ENCODE measurements at places on chromosomes 7 and 10.

GRCh38 chr10:73576178-73576889 lies 14.8 kb downstream of the USP54 start:
- no peak for DNase-seq

- no peak for DNase-seq
Observed at GRCh38 chr7:98249106-98249505, 2.9 kb downstream of the TECPR1 start.

DNA sequence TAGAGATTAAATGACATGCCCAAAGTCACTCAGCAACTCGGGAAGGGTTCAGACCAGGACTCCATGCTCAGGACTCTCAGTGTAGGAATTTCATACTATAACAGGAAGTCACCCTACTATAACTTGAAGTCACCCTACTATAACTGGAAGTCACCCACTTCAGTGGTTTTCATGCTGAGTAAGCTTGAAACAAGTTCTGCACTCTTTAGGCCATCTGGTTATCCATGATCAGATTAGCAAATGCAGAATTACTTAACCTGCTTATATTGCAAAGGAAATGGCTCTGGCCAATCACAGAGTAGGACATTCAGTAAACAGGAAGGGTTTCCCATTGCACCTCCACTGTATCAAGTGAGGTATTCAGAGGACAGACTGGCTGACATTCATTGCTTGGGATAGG lies 1240.4 kb downstream of the GATA3 start:
- DNase-seq: no peak

- DNase-seq: no peak
Observed at GRCh38 chr7:122306320-122307227, 2.0 kb upstream of the FEZF1 start.

- no peak for DNase-seq
Observed at GRCh38 chr10:52400562-52400961, 86.5 kb downstream of the DKK1 start.

DNA sequence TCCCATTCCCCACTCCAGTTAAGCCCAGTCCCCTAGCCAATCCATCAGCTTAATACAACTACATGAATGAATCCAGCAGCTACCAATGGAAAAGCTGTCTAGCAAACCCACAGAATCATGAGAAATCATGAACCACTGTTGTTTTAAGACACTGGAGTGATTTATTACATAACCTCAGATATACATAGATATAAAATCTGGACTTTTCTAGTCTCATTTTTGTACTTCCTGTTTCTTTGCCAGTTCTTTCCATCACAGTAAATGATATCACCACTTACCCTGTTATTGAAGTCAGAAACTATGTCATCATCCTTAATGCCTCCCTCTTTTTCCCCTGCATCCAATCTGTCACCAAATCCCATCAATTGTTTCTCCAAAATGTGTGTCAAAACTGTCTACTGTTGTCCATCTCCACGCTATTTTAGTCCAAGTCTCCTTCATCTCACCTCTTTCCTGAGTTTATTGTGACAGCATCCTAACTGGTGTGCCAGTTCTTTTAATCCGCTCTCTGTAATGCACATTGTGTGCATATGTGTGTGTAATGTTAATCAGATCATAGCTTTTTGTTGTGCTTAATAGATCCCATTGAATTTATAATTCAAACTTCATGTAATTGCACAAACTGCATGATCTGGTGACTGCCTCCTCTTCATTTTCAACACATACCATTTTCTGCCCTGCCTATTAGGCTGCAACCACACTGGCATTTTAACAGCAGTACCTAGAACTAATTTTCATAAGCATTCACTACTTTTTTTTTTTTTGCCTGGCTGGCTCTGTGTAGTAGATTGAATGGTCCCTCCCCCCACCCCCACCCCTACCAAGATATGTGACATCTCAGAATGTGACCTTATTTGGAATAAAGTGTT lies 56.0 kb downstream of the MKLN1 start:
- DNase-seq: no peak

GRCh38 chr10:122261584-122261983 lies 9.5 kb upstream of the BTBD16 start:
- no peak for DNase-seq

- no peak for DNase-seq
Observed at GRCh38 chr7:112556633-112557032, 75.8 kb downstream of the LSMEM1 start.

DNA sequence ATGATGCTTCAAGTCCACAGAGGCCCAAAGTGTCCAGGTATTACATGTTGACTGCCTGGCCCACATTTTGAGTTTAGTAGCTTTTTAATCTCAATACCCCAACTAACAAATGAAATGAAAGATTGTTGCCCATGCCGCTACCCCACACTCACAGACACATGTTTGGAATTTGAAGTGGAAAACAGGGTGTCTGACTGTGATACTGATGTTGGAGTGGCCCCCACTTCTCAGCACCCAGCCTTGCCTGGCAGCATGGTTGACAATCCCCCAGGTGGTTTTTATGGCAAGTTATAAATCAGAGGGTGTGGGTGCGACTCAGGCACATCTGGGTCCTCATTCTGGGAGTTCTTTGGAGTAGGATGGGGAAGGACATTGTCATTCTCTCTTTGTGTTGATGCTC lies 314.7 kb upstream of the ZNF32 start:
- DNase-seq: no peak

- DNase-seq: no peak
Observed at GRCh38 chr7:138316421-138317043, 143.5 kb upstream of the TRIM24 start.

DNA sequence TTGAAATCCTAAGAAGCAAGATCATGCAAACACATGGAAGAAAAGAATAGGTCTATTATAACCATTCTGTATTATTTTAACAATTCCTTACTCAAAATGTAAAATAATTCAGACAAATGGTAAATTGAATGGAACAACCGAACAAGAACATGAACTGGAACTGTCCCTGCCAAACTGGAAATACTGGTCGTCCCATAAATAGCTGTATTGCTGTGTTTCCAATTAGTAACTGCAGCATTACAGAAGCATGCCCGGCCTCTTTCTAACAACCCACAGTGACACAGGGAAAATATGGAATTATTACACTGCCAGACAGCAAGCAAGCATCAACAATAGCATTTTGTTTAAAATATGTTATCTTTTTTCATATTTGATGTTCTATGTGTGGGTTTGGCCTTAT lies 1138.5 kb upstream of the PHF14 start:
- DNase-seq: no peak

GRCh38 chr10:21985541-21985940 lies 18.0 kb downstream of the DNAJC1 start:
- DNase-seq: no peak

GRCh38 chr10:75265856-75266255 lies 30.1 kb upstream of the COMTD1 start:
- no peak for DNase-seq

- no peak for DNase-seq
Observed at GRCh38 chr10:51272555-51272954, 198.3 kb downstream of the PRKG1 start.

DNA sequence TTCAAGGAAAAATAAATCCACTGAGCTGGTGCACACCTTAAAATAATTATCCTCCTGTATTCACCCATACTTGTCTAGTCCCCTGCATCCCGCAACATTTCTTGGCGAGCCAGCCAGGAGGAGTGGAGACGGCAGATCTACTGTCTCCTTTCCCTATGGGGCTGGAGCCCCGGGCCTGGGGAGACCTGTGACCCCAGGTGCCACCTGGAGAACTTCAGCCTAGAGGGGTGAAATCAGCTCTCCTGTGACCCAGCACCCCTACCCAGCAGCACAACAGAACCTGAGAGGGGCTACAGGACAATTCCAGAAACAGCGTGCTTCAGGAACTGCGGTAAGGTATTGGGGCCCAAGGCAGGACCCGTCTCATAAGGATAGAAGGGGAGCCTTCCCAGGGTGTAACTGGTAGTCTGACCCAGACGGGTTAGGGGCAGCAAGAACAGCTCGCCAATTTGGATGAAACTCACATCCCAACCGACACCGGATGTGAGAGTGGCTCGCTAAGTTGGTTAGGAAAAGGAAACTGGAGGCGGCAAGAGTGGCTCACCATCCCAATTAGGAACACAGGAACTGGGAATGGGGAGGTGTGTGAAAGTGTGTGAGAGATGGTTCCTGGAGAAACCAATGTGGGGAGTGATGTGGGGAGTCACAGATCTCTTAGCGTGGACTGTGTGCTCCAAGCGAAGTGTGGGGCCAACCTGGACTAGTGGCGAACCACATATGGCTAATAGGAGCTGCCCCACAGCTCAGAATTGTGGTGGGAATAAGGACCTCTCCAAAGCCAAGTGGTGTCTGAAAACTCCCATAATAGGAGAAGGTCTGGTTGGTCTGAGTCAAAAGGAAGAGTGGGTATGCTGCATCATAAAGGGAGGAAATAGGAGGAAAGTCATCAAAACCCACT lies 15.1 kb upstream of the DENND2A start:
- no peak for DNase-seq

- no peak for DNase-seq
Observed at GRCh38 chr7:128827248-128827958, 2.8 kb upstream of the FLNC start.

- no peak for DNase-seq
Observed at GRCh38 chr7:4241791-4242190, 440.3 kb upstream of the FOXK1 start.

DNA sequence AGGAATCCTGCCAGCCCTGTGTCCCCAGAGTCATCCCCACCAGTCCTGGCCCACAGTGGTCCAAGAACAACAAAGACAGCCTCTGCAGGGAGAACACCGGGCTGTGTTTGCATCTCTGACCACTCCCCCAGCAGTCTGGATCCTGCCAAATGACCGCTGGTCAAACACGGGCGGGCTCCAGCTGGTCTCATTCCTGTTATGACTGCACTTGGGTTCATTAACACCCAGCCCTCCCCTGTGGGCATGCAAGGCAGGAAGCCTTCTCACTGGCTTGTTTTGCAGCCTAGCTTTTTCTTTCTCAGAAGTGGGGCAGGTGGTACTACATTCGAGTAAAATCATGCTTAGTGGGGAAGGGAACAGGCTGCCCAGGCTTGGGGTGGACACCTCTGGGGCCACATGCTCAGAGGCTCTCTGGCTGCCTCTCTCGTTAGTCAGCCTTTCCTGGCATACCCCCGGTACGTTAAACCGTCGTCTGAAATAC lies 190.0 kb downstream of the PLXNA4 start:
- DNase-seq: no peak

- no peak for DNase-seq
Observed at GRCh38 chr7:106203473-106203872, 81.3 kb downstream of the NAMPT start.

- DNase-seq: no peak
Observed at GRCh38 chr7:64878684-64879083, 24.4 kb upstream of the ZNF273 start.

GRCh38 chr10:102505462-102506115 lies 1.8 kb downstream of the SUFU start:
- no peak for DNase-seq

GRCh38 chr10:127935071-127935561 lies 28.2 kb downstream of the PTPRE start:
- no peak for DNase-seq

- DNase-seq: no peak
Observed at GRCh38 chr10:7351894-7352293, 58.9 kb downstream of the SFMBT2 start.

DNA sequence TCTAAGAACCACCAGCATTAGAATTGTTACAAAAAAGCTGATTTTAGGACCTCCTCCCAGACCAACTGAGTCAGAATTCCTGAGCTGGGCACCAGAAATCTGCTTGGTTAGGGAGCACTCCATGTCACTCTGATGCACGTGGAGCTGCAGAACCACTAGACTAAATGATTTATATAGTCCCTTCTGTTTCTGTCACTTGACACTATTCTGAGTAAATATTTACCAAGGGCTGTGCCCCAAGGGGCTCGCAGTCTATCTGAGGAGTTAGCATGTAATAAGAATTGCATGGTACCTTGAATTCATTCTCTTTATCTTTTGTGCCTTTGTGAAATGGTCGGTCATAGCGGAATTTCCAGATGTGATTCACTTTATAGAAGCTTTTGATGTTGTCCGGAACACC lies 196.0 kb upstream of the IMMP2L start:
- DNase-seq: no peak

DNA sequence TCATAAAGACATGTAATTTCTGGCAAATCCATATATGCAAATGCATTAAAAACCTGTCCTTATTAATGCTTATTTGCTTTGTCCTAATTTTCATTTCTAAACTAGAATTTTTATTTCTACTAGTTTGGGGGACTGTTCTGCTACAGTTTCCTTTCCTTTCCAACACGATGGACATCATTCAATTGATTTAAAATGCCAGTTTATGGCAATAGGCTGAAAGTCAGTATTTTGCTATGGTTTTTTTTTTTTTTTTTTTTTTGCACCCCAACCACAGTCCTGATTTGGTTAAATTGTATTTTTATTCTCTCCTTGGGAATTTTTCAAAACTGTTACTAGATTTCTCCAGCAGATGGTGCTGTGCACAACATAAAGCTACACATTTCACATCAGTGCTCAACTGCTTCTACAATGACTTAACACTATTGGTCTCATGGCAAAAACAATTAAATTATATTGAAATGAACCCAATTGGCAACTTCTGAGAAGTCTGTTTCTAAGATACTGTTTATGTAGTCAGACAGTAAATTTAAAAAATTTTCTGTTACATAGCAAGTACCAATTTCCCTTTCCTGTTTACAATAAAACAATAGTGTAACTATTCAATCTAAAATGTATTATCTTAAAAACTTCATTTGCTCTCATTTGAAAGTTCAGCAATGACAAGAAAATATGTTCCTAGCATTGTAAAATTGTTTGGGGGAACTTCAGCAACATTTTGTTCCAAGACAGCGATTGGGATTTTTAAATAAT lies 193.8 kb upstream of the CCDC6 start:
- DNase-seq: no peak

- DNase-seq: no peak
Observed at GRCh38 chr7:139060695-139061237, 24.9 kb upstream of the ZC3HAV1L start.

DNA sequence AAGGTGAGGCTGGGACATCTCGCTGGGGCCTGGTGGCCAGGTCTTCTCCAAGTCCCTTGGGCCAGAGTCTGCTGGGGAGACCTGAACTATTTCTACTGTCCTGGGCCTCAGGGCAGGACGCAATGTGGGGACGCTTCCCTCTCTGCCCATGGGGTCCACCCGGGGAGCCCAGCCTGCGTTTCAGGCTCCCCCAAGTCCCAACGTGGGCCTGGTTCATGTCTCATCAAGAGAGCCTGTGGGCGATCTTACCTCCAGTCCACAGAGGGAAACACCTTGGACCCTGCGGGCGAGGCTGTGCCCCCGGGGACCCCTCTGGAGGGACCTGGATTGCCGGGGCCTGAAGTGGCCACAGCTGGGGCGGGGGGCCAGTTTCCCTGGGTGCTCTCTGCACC lies 91.7 kb downstream of the DNAJB6 start:
- DNase-seq: no peak

DNA sequence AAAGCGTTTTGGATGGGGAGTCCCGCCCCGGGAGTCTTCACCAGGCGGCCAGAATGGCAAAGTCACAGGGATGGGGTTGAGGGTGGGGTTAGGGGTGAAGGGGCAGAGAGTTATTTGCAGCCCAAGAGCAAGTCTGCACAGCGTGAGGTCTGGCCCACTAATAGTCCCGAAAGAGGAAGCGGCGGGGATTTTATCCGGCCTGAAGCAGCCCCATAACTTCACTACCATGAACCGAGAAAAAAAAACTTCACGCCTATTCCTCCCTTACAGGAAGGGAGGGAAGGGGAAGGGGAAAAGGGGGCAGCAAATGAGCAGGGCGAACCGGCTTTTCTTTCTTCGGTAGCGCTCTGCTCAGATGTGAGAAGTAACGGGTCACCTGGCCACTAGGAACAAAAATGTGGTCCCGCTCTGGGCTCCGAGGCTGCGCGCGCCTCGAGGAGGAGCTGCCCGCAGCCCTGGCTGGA lies 712 bp downstream of the ITPRIP start:
- DNase-seq: no peak
